ENCODE measurements at places on chromosomes 5 and 9. TPM values are rescaled to one million over a fixed set of nuclear protein-coding genes. Genes with fewer than 3 reads are reported as not detected.

- DNase-seq, result no peak
- H3K36me3 ChIP-seq, result no peaks in the 10 kb centered on the region
- H3K27ac ChIP-seq, result no peak overlapping the region
Measured at GRCh38 chr5:1446602-1447343, 1.5 kb upstream of the SLC6A3 start.

Gene LCN15
- total RNA-seq, result not detected

DNA sequence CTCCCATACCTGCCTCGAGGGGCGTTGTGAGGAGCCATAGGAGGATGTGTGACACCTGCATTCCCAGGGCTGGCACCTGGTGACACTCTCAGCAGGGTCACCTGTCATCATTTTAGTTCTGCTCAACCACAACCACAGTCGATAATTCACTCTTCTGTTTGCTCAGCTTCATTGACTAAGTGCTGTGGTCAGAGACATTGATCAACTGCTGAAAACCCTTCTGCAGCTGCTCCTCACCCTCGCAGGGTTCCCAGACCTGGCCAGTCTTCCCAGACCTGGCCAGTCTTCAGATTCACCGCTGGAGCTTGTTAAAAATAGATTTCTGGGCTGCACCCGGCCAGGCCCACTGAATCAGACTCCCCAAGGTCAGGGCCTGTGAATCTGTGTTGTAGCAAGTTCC lies 92.8 kb downstream of the MVB12B start:
- no peak overlapping the region for H3K27ac ChIP-seq
- no peak overlapping the region for H3K4me3 ChIP-seq
- H3K4me1 ChIP-seq, result peaks cover 14% of the 10 kb centered on the region
- peaks cover 20% of the 10 kb centered on the region for H3K36me3 ChIP-seq
- no peaks in the 10 kb centered on the region for H3K27me3 ChIP-seq

DNA sequence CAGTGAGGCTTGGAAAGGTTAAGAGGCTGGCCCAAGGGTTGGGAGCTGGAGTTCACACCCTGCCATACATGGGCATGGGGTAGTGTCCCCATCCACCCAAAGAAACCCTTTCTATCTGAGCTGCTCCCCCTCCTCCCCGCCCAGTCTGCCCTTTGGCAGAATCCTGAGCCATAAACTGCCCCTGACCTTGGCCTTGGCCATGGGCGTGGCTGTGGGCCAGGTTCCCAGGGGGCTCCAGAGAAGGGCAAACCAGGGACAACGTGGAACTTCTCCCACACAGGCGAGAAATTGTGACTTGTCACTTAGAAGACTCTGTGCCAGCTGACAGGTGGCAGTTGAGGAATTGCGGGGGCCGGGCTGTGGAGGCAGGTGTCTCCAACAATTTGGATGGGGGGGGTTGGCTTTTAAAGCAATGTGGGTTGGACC lies 4.8 kb downstream of the FAM78A start:
- no peak overlapping the region for H3K4me3 ChIP-seq
- DNase-seq, result no peak
- no peak overlapping the region for H3K27ac ChIP-seq
- H3K27me3 ChIP-seq, result peaks cover 8% of the 10 kb centered on the region
- peaks cover 2% of the 10 kb centered on the region for H3K4me1 ChIP-seq

- no peaks in the 10 kb centered on the region for H3K36me3 ChIP-seq
- no peak overlapping the region for H3K27ac ChIP-seq
- H3K27me3 ChIP-seq, result no peaks in the 10 kb centered on the region
- no peaks in the 10 kb centered on the region for H3K4me1 ChIP-seq
- no peak overlapping the region for H3K4me3 ChIP-seq
- no peak for DNase-seq
Measured at GRCh38 chr5:1420211-1421195, 24.7 kb downstream of the SLC6A3 start.

Data from osteocyte (in vitro differentiated cells).